Ovary (tissue), 10 donors: ENCODE measurements at places on chromosomes 2 and 18.

DNA sequence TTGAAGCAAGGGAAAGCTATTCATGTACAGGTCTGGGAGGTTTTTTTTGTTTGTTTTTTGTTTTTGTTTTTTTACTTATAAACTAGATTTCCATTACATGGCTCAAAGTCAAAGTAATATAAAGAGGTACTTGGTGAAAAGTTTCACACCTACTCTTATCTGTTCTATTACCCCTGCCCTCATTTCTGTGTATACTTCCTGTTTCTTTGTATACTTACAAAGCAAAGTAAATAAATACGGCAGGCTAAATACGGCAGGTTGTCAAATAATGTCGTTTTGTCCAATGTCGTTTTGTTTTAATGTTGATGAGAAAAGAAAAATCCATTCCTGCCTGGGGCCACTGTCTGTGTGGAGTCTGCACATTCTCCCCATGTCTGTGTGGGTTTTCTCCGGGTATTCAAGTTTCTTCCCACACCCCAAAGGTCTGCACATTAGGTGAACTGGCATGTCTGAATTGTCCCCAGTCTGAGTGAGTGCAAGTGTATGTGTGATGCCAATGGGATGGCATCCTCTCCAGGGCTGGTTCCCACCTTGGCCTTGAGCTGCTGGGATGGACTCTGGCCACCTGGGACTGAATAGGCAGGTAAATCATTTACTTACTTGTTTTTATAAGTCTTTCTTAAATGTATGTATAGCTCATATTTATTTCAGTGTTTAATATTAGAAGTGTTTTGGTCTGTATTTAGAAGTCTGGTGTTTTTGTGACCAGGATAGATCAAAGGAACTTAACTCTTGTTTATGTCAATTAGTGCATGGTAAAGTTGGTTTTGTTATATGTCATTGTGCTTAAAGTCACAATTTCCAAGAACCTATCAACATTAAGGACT is 13.4 kb downstream of the STAMBP start:
- DNase-seq, result no peak

GRCh38 chr18:3422905-3423304 is 27.1 kb upstream of the TGIF1 start:
- no peak for DNase-seq

GRCh38 chr2:6676241-6676640 is 189.5 kb downstream of the CMPK2 start:
- DNase-seq, result no peak

- DNase-seq, result no peak
Observed at GRCh38 chr18:66342577-66342976, 261.3 kb downstream of the CDH19 start.

DNA sequence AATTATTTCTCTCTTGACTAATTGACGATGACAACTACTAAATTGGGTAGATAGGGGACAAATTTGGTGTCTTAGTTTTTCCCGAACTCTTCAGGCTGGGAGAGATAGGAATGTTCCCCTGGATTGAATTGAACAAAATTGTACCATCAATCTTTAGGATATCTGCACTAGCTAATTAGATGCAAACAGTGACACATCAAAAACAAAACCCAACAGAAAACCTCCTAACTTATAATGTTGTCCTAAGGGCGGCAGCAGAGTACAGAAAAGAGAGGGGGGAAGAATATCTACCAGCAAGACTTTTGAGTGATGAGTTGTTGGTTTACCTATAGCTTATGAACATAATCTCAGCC is 342.9 kb downstream of the INSIG2 start:
- no peak for DNase-seq

DNA sequence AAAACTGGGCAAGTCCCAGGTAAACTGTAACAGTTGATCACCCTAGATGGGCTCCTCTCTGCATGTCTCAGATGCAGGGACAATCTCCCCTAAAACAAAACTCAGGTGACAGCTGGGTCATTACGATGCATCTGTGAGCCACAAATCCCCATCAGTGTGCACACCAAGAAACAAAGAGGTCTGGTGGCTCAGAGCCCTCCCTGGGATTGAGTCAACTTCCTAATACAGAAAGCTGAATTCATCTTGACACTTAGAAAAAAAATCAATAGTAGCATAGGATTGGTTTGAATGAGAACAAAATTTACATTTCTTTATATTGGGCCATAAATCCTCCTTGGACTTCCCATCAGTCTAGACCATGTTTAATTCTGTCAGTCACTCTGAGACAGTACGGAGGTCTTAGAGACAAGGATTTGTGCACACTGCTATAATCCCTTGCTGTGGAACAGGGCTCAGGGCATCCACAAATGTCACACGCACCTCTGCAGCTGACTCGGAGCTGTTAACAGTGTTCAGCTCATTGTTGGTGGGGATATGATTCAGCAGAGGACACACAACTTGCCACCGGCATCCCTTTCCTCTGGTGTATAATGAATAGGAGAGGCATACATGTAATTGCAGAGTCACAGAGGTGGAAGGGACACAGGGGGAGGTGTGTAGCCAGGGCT is 44.5 kb upstream of the DAPL1 start:
- DNase-seq, result no peak
